ENCODE measurements at places on chromosomes 4 and X. TPM values are rescaled to one million over a fixed set of nuclear protein-coding genes. Genes with fewer than 3 reads are reported as not detected.

DNA sequence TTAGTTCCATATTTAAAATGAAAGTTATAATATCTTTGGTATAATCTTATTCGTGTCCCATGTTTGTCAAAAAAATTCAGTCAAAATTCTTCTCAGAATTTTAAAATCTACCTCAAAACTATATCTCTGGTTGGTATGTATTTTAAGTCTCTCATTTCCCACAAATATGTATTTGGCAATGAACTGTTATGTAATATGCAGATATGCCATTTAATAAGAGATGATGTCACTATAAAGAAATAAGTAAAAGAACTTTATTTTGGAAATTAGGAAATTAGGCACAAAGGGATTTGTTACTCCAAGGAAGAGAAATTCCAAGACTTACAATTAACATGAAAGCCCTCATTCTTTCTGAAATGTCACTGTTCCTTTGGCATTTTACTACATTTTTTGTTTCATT is 15.3 kb downstream of the SNCA start:
- no peak for DNase-seq

- no peak for DNase-seq
Measured at GRCh38 chr4:47974566-47974965, 41.9 kb downstream of the CNGA1 start.

DNA sequence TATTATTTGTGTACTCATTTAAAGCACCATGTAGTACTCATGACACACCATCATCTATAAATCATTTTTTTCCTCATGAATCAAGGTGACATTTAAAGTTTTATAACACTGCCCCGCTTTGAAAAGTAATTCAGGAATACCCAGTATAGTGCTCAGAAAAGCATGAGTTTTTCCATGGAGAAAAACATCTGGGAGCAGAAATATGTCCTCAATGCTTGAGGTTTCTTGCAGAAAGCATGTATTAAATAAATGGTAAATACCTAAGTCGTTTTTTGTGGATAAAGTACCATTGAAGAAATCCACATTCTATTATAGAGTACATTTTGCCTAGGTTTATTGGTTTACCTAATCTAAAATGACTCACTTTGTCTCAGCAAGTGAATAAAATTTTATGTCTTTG is 66.2 kb downstream of the UBA6 start:
- DNase-seq, result no peak

DNA sequence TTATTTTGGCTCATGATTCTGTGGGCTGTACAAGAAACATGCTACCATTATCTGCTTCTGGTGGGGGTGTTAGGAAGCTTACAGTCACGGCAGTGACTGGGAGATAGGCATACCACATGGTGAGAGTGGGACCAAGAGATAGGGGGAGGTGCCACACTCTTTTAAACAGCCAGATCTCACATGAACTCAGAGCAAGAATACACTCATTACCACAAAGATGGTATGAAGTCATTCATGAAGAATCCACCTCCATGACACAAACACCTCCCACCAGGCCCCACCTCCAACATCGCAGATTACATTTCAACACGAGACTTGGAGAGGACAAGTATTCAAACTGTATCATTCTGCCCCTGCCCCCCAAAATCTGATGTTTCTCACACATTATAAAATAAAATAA is 2396.7 kb downstream of the PCDH7 start:
- DNase-seq, result no peak

DNA sequence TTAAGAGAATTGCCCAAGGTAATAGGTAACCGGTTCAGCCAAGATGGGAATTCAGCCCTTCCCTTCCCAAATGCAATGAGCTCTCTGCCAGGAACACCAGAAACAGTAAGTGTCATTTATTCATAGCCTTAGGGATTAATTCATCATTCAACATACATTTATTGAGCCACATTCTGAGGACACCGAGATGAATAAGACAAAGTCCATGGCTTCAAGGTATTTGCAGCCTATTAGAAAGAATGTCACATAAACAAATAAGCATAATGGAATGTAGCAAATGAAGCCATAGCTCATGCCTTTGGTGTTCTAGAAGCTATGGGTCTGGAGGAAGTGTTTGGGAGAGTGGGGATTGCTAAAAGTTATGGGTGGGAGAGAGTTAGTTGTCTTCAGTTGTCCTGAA is 6.3 kb upstream of the TAB3 start:
- no peak for DNase-seq

- DNase-seq, result no peak
Measured at GRCh38 chrX:140165849-140166248, 200.5 kb upstream of the CXorf66 start.

DNA sequence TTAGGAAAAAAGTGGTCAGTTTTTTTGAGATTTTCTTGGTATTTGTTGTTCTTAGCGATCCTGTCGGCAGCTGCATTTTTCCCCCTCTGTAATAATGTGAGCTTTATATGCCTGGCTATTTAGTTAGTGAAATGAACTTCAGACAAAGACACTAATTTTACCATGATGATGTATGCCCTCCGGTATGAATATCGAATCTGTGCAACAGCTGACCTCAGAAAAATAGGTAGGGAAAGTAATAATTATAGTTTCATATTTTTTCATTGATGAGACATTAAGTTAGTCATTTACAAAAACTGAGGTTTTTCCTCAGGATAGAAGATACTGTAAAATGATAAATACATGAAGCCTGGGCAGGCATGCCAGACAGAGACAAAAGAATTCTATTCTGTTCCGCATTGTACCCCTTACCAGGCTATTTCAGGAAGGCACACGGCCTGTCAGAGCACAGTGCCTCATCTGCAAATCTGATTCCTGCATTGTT is 155.8 kb downstream of the SHROOM3 start:
- DNase-seq, result no peak

- DNase-seq, result no peak
Measured at GRCh38 chr4:150973626-150974251, 41.3 kb downstream of the LRBA start.

GRCh38 chr4:142141224-142141623 is 504.8 kb downstream of the IL15 start:
- DNase-seq, result no peak

- DNase-seq, result no peak
Measured at GRCh38 chrX:147894366-147894963, 17.3 kb upstream of the FMR1 start.

- no peak for DNase-seq
Measured at GRCh38 chrX:151167791-151168345, 8.5 kb upstream of the GPR50 start.

- no peak for DNase-seq
Measured at GRCh38 chr4:177385576-177386277, 56.5 kb downstream of the AGA start.

DNA sequence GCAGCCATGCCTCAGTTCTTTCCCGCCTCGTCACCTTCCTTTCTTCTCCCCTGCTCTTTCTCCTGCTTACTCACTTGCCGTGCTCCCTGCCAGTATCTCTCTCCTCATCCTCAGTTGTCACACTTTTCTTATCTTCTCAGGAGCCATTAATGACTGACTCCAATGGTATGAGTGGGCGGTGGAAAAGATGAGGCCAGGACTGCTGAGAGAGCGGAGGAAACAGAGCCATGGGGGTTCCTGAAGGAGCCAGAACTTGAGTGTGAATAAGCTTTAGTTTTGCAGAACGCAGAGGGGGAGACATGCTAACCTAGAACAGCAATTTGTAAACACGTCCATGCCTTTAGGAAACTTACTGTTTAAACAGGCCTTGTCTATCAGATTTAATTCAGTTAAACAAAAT is 126.5 kb downstream of the CHIC2 start:
- no peak for DNase-seq

- no peak for DNase-seq
Measured at GRCh38 chr4:16233569-16234177, 7.4 kb upstream of the TAPT1 start.

- no peak for DNase-seq
Measured at GRCh38 chr4:168594121-168594520, 97.3 kb downstream of the PALLD start.

- DNase-seq, result no peak
Measured at GRCh38 chrX:115449742-115450141, 111.2 kb upstream of the PLS3 start.

- no peak for DNase-seq
Measured at GRCh38 chr4:143768007-143768591, 67.6 kb upstream of the FREM3 start.

GRCh38 chr4:16505267-16505666 is 279.0 kb upstream of the TAPT1 start:
- no peak for DNase-seq

- no peak for DNase-seq
Measured at GRCh38 chr4:99759346-99759984, 57.2 kb upstream of the DAPP1 start.

GRCh38 chr4:8773124-8773931 is 98.3 kb downstream of the HMX1 start:
- no peak for DNase-seq

DNA sequence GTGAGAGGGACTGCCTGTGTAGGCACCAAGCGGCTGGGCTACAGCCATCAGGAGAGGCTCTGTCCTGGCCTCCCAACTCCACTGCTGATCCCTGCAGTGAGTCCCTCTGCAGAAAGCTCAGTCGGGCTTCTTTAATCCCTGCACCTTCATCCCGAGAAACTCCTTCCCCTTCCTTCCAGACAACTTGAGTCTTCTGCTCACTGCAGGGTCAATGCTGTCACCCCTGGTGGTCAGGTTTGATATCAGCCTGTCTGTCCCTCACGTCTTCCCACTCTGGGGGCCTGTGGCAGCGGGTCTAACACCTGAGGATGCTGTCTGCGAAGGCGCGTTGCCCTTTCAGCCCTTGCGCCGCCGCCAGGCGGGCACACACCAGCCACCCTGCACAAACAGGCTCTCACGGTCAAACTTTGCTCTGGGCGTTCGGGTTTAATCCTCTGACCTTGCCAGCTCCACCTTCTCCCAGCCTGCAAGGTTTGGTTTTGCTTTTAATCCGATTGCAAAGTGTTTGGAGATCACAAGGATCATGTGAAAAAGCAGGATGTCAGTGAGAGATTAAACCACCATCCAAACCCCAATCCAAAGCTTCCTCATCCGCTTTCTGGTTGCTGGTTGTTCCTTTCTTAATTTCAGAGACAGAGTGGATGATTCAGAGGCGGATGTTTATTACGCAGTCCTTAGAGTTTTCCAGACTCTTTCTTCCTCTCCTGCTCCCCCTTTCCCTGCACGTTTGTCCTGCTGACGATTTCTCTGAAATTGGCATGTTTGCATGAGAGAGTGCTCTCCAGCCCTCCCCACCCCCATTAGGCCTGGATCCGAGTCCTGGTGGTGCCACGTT is 74.8 kb upstream of the SLC34A2 start:
- no peak for DNase-seq

DNA sequence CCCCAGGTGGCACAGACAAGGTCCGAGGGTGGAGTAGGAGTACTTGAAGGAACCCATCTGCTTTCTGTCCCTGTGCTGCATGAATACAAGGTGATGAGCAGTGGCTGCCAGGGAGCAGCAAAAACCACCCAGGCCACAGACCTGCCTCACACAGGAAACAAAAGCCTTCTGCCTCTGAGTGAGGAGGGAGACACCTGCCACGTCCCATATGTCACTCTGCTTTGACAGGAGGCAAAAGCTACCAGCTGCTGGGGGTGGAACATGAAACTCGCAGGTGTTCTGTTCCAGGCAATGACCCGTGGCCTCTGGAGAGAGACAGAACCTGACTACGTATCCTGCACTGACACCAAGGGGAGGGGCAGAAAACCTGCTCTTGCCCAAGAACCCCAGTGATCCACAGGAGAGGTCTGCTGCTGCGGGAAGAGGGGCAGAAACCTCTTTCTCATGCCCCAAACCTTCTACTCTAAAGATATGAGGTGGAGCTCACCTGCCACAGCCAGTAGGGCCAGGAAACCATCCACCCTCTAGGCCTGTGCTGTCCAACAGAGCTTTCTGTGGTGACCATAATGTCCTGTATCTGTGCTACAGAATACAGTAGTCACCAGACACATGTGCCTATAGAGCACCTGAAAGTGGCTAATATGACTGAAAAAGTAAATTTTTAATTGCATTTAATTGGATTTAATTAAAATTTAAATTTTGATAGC is 172.9 kb downstream of the PRDM5 start:
- no peak for DNase-seq

The COX7B gene
- 312 TPM for polyA plus RNA-seq

The SAGE1 gene
- polyA plus RNA-seq, result not detected

The ESX1 gene
- not detected for polyA plus RNA-seq

The GPRASP2 gene
- 44.7 TPM for polyA plus RNA-seq

The CFP gene
- polyA plus RNA-seq, result 0.91 TPM

The CITED1 gene
- polyA plus RNA-seq, result 13.7 TPM

The SPANXN3 gene
- polyA plus RNA-seq, result not detected

The HTRA3 gene
- 12.6 TPM for polyA plus RNA-seq

The NOX1 gene
- polyA plus RNA-seq, result 1.1 TPM

The STAP1 gene
- polyA plus RNA-seq, result 0.17 TPM

The UNC5C gene
- polyA plus RNA-seq, result 36.7 TPM

The PAGE3 gene
- polyA plus RNA-seq, result not detected

The MAGEA2B gene
- not detected for polyA plus RNA-seq
